AG10803 (cell line): ENCODE measurements at places on chromosomes 12 and 14.
A peak's percentile ranks its signal among the peaks of the same experiment; 100 is the strongest.

- no peak for DNase-seq
Measured at GRCh38 chr12:51850965-51851299, 2.4 kb upstream of the FIGNL2 start.

DNA sequence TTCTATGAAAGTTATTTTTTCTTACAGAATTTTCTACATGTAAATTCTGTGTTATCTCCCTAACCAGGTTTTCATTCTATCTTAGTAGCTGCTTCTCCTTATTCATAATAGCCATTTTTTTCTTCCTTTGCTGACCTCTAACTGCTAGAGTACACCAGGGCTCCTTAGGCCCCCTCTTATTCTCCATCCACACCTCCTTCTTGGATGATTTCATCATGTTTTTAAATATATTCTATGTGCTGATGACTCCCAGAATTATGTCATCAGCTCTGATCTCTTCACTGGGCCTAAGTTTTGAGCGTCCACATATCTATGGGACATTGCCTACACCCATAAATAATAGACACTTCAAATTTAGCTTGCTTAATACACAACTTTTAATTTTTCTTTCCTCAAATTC, 721.5 kb downstream of the SLC16A7 start:
- no peak for DNase-seq

- no peak for DNase-seq
Measured at GRCh38 chr12:93571925-93572711, at the start of gene SOCS2. SOCS2 (plus strand) TSS chr12:93572675; CDS start chr12:93572898, 223 bp downstream.

GRCh38 chr12:92439420-92439805, 263.4 kb upstream of the PLEKHG7 start:
- peak; percentile 84 for DNase-seq

DNA sequence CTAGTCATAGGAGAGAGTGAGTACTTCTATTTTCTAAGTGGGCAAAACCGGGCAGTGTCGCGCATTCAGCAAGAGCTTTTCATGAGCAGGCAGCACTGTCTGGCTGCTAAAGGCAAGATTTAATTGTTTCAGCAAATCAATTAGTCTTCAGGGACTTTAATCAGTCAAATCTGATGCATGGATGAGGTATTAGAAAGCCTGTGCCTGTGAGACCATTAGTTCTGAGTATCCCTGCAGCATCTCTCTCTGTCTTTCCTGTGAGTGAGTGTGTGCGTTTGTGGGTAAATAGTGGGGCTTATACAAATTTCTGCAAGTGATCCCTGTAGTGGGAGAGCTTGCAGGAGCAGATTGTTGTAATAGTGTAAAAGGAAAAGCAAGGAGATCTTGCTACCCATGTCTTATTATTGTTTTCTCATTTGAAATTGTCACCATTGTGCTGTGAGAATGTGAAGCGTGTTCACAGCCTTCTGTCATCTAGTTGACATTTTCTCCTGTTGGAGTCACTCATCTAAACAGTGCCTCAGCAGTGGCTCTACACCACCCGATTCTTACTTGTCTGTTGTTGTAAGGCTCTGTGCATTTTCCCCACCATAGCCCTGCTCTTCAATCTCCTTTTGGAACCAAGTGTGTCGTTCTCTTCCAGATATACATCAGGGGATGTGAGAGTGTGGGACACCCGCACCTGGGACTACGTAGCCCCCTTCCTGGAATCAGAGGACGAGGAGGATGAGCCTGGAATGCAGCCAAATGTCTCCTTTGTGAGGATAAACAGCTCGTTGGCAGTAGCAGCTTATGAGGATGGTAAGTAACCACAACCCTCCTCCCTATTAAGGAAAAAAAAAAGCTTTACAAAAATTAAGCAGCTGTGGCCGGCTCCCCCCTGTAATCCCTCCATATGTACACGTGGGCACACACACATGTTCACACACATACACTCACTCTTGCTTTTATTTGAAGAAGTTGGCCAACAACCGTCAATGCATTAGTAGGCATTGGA, 53.6 kb downstream of the FBXW8 start:
- DNase-seq: no peak

DNA sequence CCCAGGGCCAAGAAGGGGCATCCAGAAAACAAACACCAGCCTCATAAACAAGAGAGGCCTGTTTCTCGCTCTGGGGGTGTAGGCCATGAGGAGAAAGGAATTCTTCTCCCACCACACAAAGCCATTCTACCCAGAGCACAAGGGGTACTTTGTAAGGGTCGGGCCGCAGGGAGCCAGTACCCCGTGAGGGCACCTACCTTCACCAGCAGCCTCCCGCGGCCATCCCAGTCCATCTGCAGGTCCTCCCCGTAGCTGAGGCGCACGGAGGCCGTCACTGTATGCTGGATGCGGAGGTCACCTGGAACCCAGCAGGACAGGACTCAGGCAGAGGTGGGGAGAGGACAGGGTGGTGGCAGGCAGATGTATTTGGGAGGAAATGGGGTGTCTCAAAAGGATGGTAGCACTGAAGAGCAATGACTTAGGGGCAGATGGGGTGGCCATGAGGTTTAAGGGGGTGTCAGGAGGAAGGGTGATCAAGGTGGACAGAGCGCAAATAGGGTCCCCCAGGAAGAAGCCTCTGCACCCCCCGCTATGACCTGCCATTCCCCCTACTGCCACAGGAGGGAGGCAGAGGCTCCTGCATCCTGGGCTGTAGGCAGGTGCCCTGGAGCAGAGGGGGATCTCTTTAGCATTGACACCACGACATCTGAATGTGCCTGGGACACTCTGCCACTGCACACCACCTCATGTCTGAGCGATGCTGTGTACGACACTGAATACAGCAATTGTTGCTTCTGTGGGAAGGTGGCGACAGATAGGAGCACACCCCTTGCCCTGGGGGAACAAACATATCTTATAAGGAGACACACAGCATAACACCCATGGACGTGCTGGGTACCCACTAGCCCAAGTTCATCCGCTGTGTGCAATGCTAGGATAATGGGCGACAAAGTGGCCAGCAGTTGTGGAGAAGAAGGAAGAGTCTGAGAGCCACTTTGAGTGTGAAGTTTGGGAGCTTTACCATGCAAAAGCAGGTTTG, 61.4 kb downstream of the VWF start:
- peak; percentile 46 for DNase-seq
